RKO (cell line): ENCODE measurements at places on chromosomes 5 and 9.

- no peak for DNase-seq
Measured at GRCh38 chr5:18159331-18159730, 525.1 kb downstream of the TAF11L14 start.

DNA sequence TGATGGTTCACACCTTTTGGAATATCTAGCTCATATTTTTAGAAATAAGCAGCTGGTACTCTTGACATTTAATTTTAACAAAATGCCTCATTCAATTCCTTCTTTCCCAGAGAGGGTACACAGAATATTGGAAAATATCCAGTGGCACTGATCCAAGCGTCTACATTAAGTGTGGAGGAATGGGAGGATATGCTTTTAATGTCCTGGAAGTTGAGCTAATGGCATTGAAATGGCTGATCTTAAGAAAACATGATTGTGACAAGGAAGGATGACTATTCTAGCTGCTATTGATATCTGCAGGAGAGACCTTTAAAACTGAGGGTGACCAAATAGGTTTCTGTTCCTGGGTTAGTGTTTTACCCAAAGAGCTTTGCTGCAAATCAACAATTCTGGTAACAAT is 30.0 kb downstream of the ZNF366 start:
- no peak for DNase-seq

GRCh38 chr5:98474782-98475181 is 298.7 kb upstream of the RGMB start:
- DNase-seq = no peak

- DNase-seq = no peak
Measured at GRCh38 chr9:89999534-90000370, 394.9 kb downstream of the GADD45G start.

DNA sequence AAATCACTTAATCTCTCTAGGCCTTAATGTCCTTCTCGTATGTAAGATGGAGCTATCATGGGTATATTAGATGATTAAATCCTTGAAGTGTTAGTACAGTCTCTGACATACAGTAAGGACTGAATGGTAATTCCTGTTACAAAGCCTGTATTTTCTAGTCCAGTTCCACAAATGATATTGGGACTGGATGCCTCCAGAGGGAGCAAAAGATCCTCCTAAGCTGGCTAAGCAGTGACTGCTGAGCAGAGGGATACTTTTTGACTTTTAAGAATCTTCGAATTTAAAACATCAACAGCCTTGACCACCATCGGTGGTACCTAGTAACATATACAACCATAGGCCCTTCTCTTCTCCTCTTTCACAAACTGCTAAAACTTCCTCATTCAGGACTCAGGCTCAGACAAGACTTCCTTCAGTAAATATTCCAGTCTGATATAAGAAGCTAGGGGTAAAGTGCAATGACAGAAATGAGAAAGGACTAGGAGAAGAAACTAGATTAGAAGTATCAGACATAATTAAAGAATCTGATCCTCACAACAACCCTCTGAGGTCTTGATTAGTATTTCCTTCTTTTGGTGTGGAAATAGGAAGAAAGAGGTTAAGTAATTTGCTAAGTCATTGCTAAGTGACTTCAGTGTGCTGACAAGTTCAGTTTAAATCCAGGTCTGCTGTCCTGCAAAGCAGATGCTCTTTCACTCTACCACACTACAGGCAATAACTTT is 13.9 kb downstream of the PTAR1 start:
- DNase-seq = no peak

GRCh38 chr9:36191290-36191645 is 547 bp downstream of the CLTA start:
- peak; percentile 28 for DNase-seq

GRCh38 chr9:115756736-115757135 is 396.9 kb upstream of the PAPPA start:
- no peak for DNase-seq

- no peak for DNase-seq
Measured at GRCh38 chr5:83562791-83563557, 91.4 kb downstream of the VCAN start.

- DNase-seq = no peak
Measured at GRCh38 chr5:54793468-54794134, 191.8 kb downstream of the ESM1 start.

- no peak for DNase-seq
Measured at GRCh38 chr5:40402007-40402364, 277.7 kb upstream of the PTGER4 start.

DNA sequence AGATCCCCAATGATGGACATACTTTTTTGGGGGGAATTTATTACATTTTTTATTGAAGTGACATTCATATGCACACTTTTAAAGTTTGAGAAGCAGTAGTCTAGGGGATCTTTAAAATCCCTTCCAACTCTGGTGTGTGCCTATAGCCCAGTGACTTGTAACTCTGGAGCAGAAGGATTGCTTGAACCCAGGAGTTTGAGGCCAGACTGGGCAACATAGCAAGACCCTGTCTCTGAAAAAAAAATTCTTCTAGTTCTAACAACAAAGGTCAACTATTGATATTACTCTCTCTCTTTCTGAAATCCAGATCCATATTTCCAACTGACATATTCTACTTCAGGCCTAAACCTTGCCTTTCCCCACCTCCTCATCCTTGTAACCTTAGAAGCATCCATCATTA is 148.2 kb upstream of the SPRY4 start:
- DNase-seq = no peak

DNA sequence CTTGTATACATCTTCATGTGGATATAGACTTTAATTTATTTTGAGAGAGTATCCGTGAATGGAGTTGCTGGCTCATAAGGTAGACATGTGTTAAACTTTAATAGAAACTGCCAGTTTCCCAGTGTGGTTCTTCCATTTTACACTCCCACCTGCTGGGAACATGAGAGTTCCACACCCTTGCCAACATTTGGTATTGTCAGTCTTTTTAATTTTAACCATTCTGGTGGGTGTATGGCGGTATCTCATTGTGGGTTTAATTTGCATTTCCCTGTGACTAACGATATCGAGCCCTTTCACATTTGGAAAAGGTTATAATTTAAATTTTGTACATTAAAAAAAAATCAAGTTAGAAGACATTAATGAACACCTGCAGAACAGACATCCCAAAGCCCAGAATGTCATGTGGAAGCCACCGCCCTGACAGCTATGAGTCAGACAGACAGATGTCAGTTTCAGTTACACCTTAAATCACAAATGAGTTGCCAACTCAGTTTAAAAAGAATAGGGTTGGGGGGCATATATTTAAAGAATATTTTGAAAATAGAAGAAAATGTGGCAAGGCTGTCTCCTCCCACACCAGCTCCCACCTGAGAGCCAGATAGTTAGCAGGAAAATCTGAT is 36.9 kb downstream of the ANKRD33B start:
- DNase-seq = no peak

DNA sequence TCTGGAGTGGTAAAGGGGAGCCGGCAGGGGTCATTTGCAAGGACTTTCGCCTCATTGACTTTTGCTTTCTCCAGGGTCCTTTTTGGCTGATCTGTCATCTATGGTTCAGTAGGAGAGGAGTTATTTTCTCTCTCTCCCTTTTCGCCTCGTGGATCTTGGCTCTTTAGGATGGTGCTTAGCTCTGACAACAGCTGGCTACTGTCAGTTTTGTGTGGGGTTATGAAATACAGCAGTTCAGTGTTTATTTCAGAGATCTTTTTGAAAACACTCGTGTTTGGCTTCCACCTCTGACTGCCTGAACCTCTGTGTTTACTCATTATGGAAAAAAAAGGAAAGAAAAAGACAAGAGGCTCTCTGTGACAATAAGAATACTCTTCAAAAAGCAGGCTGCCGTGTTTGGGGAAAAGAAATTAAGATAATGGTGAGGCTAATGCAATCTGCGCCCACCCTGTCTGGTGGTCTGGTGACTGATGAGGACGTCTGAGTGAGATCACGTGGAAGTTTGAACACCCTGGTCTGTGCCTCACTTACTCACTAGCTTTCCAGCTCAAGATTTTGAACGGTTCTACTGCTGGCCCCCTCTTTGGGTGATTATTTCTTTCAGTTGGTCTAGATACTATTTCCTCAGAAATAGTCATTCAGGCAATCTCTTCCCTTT is 567.7 kb downstream of the CAAP1 start:
- no peak for DNase-seq

GRCh38 chr5:141989720-141990119 is 20.8 kb downstream of the RNF14 start:
- DNase-seq = no peak
